Left lobe of liver (tissue), 2 donors: ENCODE measurements at places on chromosomes 1 and 21. TPM values are rescaled to one million over a fixed set of nuclear protein-coding genes. Genes with fewer than 3 reads are reported as not detected.

The F5 gene
- 174 TPM for total RNA-seq

The AURKAIP1 gene
- 130 TPM for total RNA-seq

The TPTE gene
- not detected for total RNA-seq

The APOBEC4 gene
- not detected for total RNA-seq

The PPP1R15B gene
- total RNA-seq = 34.1 TPM

DNA sequence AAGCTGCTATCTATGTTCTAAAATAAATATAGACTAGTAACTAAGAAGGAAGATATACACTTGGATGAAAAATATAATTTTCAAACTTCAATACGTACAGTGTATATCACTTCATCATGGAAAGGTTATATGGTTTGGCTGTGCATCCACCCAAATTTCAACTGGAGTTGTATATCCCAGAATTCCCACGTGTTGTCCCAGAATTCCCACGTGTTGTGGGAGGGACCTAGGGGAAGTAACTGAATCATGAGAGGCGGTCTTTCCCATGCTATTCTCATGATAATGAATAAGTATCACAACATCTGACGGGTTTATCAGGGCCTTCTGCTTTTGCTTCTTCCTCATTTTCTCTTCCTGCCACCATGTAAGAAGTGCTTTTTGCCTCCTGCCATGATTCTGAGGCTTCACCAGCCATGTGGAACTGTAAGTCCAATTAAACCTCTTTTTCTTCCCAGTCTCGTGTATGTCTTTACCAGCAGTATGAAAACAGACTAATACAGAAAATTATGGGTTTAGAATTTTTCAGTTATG is 10.7 kb downstream of the NEGR1 start:
- DNase-seq = no peak

DNA sequence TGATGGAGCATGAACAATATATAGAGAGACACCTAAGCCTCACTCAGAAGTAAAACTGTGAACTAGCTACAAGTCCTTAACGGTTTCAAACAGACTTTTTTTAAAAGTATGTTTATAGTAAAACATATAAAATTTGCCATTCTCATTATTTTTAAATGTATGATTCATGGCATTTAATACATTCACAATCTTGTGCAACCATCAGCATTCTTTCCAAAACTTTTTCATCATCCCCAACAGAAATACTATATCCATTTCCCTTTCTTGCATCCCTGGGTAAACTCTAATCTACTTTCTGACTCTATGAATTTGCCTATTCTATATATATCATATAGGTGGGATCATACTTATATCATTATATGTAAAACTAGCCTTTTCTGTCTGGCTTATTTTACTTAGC is 25.5 kb downstream of the EVI5 start:
- no peak for DNase-seq

- DNase-seq = no peak
Measured at GRCh38 chr1:171457412-171457811, 27.9 kb upstream of the PRRC2C start.

- no peak for DNase-seq
Measured at GRCh38 chr1:234942012-234942332, 186.7 kb downstream of the TOMM20 start.

DNA sequence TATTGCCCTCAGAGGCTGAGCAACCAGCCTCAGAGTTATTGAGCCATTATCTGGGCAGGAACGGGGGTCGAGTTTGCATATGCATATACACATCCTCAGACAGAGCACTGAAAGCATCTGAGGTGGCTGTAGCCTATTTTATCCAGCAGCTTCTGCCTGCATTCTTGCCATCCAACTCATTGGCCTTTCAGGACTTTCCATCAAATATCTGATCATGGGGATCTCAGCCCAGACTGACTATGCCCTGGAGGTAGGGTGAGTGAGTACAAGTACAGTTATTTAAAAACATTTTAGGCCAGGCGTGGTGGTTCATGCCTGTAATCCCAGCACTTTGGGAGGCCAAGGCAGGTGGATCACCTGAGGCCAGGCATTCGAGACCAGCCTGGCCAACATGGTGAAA is 1.8 kb upstream of the MTF1 start:
- DNase-seq = no peak

GRCh38 chr1:48859456-48859855 is 82.8 kb upstream of the BEND5 start:
- no peak for DNase-seq

DNA sequence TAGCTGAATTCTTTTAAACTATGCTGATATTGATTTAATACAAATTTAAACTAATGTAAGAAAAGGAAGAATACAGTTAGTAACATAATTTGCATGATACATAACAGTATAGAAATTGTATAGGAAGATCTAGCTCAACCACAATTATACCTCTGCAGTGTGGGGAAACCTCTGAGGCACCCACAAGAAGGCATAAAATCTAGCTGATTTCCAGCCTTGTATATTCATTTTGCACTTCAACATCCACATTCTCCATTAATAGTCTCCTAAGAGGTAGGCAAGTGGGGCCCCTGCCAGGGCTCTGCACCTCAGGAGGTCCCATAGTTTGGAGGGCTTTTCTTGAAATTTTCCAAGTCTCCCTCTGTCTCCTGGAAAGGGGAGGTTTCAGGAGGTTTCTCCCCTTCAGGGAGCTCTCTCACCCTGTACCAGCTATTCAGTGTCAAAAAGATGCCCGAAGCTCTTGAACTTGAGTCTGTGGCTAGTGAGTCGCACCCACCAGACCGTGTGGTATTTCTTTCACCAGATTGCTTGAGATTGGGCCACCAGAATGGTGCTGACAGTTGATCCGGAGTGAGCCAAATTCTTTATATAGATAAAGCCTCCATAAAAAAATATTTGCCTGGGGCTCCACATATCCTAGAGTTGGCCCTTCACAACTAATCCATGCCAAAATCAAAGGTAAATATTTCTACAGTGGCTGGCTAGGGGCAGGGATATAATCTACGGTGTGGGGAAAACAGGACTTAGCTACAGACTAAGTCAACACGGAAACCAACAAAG is 108.2 kb downstream of the TIAM1 start:
- DNase-seq = no peak

GRCh38 chr1:222047366-222047765 is 305.5 kb upstream of the DUSP10 start:
- DNase-seq = no peak

- DNase-seq = no peak
Measured at GRCh38 chr1:23381233-23381885, 11.7 kb upstream of the ZNF436 start.
